Activated naive CD8-positive, alpha-beta T cell treated with anti-CD3 and anti-CD28 coated beads for 36 hours (primary cell): ENCODE measurements at places on chromosomes 16 and 17.

DNA sequence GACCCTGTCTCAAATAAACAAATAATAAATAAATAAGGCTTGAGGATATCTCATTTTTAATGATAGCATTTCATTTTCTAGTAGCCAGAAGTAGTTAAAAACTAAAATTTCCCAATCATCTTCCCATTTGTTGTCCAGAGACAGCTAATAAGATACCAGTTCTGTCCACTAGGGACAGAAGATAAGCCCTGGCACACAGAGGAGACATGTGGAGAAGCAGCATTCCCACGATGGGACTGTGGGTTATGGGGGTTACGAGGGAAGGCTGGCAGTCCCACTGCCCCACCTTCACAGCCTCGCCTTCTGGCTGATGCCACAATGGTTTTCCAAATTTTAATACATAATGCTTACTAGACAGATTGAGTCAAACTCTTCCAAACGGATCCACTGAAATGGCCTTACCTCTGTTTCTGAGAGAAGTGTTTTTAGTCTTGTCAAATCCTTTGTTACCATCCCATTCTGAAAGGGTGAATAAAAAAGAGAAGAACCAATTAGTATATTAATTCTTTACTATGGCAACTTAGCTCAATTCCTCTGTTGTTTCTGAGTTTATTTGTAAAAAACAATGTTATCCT, 44.2 kb downstream of the HELZ start:
- no peak for DNase-seq

DNA sequence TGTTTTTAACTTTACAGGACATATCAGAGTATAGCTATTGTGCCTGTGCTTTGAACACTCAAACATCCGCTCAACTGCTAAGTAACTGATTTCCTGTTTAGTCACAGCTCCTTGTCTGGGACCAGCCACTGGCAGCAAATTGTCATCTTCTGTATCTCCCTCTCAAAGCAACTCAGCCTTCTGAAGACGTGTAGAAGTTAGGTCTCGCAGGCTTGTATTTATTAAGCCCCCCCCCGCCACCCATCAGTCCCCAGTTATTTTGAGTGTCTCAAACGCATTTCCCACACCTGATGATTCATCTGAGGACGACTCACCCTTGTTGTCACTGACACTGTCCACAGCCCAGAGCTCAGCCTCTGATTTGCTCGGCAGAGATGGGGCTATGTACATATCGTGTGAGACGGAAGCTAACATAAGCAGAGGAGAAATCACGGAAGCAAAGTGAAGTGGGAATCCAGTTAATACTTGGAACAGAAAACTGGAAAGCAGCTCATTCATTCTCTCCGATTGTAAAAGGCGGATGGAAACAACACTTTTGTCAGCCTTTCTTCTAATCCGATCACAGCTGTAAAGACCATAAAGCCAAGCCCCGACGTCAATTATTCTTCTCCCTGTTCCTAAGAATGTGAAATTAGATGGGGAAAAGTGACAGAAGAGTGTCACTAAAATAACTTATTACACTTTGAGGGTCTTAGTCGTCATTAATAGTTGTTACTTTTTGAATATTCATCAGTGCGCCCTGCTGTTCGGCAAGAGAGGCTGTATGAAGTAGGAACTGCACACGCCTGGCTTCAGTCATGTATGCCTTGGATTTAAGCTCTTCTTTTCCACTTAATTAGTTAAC, 64.2 kb downstream of the PITPNC1 start:
- DNase-seq, result peak; percentile 73

GRCh38 chr17:1673041-1673785, 11.5 kb downstream of the PRPF8 start:
- no peak for DNase-seq

- DNase-seq, result no peak
Measured at GRCh38 chr16:13940397-13940933, 20.5 kb downstream of the ERCC4 start.

DNA sequence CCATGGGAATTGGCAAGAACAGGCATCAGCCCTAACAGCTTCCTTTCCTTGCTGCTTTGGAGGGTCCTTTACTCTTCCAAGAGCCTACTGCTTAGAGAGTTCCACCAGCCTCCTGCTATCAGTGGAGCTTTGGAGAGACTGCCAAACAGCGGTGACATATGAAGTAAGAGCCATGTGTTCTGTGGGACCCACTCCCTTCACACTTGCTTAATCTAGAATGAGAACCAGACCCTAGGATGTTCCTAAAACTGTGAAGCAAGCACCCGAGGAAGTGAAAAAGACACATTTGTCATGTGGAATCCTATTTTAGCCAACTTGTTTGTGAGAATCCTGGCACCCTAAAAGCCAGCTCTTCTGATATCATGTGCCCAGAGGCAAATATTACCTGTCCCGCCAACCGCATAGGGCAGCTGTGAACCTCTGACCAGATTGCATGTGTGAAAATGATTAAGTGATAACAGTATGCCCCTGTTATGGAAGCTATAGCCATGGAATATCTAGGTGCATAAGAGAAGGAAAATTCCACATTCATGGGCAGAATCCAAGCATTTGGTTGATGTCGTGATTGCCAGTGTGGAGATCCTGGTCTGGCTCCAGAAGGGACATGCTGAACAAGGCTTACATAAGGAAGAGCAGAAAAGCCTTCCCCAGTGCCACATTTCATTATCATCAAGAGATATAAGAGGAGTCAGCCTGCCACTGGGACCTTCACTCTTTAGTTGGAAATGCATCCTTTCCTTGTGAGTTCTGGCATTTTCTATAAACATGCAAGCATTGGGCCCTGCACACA, 18.7 kb downstream of the RCVRN start:
- no peak for DNase-seq

DNA sequence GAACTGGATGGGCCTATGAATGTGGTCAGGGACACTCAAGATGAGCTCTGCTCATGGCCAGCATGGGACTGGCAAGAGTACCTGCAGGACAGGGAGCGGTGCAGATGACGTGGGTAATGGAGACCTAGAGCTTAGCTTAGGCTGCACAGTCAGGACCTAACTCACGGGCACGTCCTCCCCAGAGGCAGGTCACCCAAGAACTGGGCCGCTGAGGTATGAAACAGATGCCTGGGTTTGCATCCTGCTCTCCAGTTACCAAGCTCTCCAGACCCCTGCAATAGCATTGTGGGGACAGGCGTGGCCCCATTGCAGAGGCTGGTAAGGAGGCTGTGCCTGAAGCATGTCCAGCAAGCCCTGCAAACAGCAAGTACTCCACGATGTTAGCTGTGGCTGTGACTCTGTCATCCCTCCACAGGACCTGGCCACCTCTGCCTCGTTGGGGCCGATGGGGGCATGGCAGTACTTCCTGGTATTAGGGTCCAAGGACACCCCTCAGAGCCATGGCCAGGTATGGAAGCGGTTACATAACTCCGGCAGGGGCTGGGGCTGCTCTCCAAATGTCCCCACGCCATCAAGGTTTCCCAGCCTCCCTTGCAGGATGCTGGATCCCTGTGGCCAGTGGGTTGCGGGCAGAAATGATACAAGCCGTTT, 37.5 kb upstream of the RBFOX3 start:
- no peak for DNase-seq

GRCh38 chr16:4580250-4580649, 24.1 kb downstream of the C16orf96 start:
- DNase-seq, result no peak

- no peak for DNase-seq
Measured at GRCh38 chr17:32746698-32747097, 130.2 kb downstream of the MYO1D start.

DNA sequence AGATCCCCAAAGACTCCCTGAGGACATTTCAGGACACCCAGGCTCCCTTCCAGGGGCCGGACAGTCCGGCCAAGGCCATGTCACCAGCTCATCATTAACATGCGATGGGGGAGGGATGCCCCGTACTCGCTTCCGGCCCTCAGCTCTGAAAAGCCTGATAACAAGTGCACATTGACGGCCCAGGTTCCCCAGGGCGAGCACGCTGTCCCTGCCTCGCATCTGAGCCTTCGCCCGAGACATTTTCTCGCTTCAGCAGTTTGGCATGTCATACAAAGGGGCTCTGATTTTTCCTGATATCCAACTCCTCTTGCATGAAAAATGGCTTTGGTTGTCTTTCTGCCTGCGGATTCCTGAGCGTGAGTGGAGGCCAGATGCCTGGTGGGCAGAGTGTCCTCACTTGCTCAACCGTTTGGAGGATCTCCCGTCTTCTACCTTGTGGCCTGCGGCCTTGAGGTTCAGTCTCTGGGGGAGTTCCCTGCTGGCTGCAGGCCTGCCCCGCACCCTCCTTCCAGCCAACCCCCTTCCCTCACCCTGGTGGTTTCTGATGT, 14.1 kb downstream of the CACNG4 start:
- no peak for DNase-seq

- no peak for DNase-seq
Measured at GRCh38 chr17:72665852-72666851, 426.3 kb downstream of the SLC39A11 start.

DNA sequence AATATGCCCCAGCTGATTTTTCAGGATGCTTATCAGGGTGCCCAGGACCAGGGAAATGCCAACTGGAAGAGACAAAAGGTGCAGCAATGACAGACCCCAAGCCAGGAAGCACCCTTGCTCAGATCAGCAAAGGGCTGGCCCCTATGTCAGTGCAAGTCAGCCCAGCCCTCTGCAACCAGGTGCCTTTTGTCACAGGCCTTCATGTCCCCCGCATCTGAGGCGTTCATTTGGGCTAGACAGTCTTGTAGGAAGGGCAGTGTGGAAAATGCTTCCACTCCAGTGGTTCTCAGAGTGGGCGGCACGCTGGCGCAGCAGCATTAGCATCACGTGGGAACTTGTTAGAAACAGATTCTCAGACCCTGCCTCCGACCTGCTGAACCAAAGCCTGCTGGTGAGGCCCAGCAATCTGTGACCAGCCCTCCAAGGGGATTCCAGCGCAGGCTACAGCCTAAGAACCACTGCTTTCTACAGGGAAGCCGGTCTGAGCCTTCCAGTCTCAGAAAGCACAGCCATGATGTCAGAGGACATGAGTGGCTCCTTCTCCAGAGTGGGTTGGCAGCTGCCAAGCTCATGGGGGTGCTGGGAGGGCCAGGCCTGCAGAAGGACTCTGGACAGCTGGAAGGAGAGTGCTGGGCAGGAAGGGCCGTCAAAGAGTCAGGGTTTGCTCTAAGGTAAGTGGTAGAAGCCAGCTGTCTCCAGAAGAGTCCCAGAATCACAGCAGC, 13.1 kb downstream of the SLC47A2 start:
- DNase-seq, result no peak

- no peak for DNase-seq
Measured at GRCh38 chr16:83813823-83814658, 6.3 kb downstream of the HSBP1 start.

DNA sequence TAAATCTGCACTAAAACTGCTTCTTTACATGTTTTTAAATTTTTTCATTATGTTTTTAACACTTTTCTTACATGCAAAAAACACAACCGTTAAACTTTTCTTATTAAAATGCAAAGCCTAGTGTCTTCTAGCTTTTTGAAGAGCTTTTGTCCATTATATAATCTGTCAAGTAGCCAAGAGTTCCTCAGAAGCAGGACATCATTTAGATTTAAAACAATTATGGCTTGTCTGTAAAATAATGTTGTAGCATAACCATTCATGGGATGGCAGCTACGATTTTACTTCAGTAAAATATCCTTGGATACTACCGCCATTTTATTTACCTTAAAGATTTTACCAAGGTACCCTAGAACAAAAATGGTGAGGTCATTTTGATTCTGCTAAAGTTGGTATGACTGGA, 2.8 kb downstream of the OMG start:
- no peak for DNase-seq

DNA sequence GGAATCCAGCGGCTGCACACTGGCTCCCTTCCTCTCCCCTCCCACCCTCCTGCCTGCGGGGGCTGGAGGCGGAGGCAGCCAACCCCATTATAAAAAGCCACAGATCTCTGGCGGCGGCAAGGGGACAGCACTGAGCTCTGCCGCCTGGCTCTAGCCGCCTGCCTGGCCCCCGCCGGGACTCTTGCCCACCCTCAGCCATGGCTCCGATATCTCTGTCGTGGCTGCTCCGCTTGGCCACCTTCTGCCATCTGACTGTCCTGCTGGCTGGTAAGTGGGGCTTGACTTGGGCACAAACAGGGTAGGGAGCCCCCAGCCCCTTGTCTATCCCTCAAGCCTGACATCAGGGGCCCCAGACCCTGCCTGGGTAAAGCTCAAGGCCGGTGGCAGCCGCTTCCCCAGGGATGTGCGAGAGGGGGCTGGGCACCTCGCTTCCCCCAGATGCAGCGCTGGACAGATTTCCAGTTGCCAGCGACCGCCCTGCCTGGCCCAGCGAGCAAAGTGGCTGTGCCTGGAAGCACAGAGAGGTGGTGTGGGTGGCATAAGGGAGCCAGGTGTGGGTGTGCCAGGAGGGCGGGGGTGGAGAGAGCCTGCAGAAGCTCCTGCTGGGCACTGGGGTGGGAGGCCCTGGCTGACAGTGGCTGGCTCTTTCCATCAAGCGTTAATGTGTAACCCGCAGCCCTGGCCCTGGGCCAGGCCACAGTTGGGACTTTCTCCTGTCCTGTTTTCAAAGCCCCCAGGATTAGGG, at the start of gene CX3CL1:
Gene CX3CL1, plus strand, starts transcription at position 119 of the 745 bp plus-strand sequence. Its CDS starts 79 bp downstream, at position 198.
- DNase-seq, result no peak

DNA sequence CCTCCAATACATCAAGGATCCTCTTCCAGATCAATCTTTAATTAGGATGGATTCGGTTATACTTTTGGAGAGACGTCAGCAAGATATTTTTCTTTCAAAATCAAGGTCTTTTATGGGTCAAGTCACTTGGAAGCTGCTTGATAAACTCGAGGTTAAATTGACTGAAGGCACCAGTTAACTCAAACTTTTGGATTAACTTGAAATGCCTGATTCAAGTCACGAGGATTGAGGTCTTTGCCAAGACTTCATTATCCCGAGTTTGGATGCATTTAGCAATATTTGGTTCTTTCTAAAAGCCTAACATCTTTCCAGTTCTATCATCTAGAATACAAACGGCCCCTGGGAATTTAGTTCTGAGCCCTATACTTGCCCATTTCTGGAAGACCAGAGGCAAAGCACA, 82.9 kb downstream of the MYH11 start:
- no peak for DNase-seq

DNA sequence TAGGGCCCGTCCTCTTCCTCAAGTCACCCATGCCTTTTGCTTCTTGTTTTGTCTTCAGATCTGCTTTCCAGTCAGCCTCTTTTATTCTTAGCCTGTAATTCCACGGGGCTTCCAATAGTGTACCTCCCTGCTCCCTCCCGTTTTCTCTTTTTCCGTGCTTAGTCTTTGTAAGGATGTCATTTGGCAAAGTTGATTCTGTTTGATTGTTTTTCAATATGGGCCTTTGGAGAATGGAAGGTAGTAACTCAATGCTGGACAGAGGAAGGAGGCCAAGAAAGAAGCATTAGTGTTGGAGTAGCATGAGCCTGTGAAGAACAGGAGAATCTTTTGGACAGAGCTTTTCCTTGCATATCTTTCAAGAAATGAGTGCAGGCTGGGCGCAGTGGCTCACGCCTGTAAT, 6.5 kb downstream of the WWP2 start:
- DNase-seq, result no peak

DNA sequence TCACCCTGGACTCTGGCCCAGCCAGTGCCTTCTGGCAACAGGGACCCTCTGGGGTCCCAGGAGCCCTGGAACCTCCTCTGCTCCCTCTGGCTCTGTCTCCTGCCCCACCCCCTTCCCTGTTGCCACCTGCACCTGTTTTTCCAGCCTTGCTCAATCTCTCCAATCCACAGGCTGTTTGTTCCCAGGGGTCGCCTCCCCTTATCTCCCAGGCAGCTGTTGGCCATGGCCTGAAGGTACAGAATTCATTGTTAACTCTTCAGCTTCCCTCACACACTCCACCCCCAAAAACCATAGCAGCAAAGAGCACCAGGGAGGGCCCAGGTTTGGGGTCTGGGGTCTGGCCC, 39.3 kb upstream of the TOB1 start:
- DNase-seq, result no peak
